Glutamatergic neuron (in vitro differentiated cells): ENCODE measurements at places on chromosomes 2 and 18.

GRCh38 chr2:230944123-230944653 is 19.1 kb upstream of the GPR55 start:
- no peak for DNase-seq

GRCh38 chr2:74833418-74834233 is at the start of gene HK2:
TSS of gene HK2 (plus strand) at chr2:74834127. CDS start at chr2:74834581, 454 bp downstream.
- peak; percentile 76 for DNase-seq

- DNase-seq = peak; percentile 88
Observed at GRCh38 chr2:231714639-231715498, 6.5 kb downstream of the PTMA start.

DNA sequence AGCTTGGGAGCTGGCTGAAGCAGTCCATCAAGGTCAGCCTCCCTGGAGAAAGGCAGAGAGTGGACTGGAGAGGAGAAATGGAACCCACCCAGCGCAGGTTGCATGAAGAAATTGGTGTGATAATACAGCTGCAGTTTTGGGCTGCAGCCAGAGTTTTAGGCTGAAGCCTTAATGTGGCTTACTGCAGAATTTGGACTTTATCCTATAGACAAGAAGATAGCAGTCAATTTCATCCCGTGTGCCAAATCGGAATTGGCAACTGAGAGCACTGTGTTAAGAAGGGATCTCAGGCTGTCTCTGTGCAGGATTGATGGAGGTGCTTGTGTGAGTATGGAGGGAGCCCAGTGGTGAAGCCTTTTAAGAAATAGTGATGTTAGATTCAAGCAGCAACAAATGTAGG is 7.5 kb downstream of the SGPP2 start:
- DNase-seq = no peak

GRCh38 chr2:116491292-116491691 is 1323.2 kb upstream of the DDX18 start:
- DNase-seq = no peak

GRCh38 chr2:84276590-84277255 is 182.4 kb downstream of the SUCLG1 start:
- DNase-seq = no peak

DNA sequence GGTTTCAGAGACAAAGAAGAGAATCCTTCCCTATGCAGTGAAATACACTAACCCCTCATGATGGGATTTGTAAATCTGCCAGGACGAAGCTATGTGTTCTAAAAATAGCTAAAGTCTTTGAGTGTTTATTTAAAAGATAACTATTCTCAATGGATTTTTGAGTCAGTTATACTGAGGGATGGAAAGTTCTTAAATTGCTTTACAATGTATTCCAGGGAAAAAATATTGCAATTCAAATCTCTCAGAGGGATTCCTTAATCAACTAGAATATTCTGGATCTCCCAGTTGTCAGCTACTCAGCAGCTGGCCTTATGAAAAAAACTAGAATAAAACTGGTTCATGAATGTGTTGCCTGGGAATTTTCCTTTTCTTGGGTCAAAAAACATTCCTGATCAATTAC is 312.4 kb downstream of the PLCL1 start:
- DNase-seq = no peak

- DNase-seq = no peak
Observed at GRCh38 chr2:184760931-184761330, 162.6 kb downstream of the ZNF804A start.
